Camera-type eye (tissue), 1 donor: ENCODE measurements at places on chromosomes 1 and 21. TPM values are rescaled to one million over a fixed set of nuclear protein-coding genes. Genes with fewer than 3 reads are reported as not detected.

The PTPRF gene
- total RNA-seq: 169 TPM

The SLC41A1 gene
- 33.6 TPM for total RNA-seq

The CORT gene
- total RNA-seq: 0.33 TPM

The CRYBG2 gene
- 1.9 TPM for total RNA-seq

The ANKRD34A gene
- total RNA-seq: 1.2 TPM

The CCDC24 gene
- total RNA-seq: 4.3 TPM

The SLC45A3 gene
- 3.1 TPM for total RNA-seq

The MAEL gene
- total RNA-seq: 2.4 TPM

The SNX27 gene
- 72.8 TPM for total RNA-seq

The ASCL5 gene
- total RNA-seq: not detected

The HLCS gene
- 26.3 TPM for total RNA-seq

The FMOD gene
- total RNA-seq: 137 TPM

The TRPM2 gene
- 3.0 TPM for total RNA-seq
